ENCODE measurements at places on chromosomes 7 and 10.
A peak's percentile ranks its signal among the peaks of the same experiment; 100 is the strongest.

DNA sequence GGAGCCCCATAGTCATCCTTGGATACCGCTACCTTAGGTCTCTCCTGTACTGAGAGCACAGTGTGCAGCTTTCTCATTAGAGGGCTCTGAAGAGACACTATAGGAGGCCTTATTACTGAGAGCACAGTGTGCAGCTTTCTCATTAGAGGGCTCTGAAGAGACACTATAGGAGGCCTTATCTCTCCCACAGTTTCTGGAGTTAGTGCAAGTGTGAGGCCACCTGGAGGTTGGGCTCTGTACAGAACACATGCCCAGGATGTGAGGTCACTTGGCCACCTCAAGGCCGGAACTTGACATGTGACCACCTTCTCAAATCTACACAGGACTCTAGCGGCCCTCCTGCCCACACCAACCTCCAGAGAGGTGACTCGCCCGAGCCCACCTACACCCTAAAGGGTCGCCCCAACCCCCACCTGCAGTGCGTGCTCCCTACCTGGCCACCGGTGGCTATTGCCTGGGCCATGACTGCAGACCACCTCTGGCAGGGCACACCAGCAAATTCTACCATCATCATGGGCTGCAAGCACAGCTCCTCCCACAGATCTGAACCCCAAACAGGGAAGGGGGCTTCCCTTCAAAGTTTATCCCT, 24.6 kb downstream of the FRMPD2 start:
- DNase-seq = no peak

DNA sequence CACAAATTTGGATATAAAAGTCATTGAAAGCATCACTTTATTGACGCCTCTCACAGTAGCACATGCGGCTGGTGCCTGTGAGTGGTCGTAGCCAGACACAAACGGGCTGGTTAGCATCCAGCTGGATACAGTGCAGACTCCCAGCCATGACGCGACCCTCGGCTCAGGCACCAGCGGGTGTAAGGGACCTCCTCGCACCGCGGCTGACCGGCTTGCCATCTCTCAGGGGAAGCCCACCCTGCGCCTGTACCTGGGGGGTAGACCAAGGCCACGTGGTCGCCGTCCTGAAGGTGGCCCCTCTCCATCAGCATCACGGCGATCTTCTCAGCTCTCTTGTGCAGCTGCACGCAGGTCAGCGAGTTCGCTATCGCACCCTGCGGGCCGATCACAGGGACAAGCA, 213.8 kb downstream of the ZMYND11 start:
- DNase-seq = no peak

DNA sequence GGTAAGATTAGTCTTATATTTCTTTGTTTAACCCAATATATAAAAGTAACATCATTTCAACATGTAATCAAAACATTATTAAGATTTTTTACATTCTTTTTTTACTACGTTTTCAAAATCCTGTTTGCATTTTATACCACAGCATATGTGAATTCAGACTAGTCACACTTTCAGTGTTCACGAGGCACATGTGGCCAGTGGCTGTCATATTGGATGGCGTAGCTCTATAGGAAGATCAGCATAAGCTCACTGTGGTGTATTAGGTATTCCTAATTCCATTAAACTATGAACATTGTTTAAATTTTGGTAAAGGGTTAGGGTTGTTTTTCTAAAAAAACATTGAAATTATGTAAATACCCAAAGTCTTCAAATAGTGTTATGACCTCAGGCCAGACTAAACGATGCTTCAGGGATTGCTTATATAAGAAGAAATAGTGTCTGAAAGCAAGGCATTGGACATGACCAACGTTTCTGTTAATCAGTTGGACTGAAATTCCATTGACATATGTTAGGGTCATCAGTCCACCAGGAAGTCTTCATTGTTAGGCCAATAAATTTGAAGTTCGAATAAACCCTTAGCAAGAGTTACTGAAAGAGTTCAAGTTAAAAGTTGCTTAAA, 97.0 kb downstream of the BICC1 start:
- no peak for DNase-seq

- no peak for DNase-seq
These were observed 162.7 kb downstream of the AVL9 start for GRCh38 chr7:32658034-32658433.

- DNase-seq = no peak
These were observed 81.0 kb downstream of the MYL10 start for GRCh38 chr7:101547916-101548661.

- no peak for DNase-seq
These were observed 333.3 kb downstream of the CACNA2D1 start for GRCh38 chr7:82110146-82110840.

- no peak for DNase-seq
These were observed 62.3 kb upstream of the NKX6-2 start for GRCh38 chr10:132848291-132848701.

- peak; percentile 77 for DNase-seq
These were observed 4.4 kb downstream of the PSPH start for GRCh38 chr7:56046721-56047445.

DNA sequence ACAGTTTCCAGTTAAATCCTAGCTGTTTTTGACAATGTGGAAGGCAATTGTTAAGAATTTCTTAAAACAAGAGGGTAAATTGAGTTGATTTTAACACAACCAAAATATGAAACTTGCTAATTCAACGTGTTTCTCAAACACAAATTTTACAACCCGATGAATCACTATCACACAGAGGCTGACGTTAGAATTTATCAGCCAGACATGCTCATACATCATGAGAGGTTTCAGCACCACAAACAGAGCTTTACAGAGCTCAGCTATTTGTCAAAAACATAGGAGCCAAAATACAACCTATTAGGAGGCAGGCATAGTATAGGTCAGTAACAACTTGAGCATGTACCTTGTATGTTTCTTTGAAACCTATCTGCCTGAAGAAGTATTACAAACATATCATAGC, 36.1 kb downstream of the LRRN3 start:
- peak; percentile 60 for DNase-seq

GRCh38 chr7:17041324-17041723, 159.5 kb upstream of the AGR3 start:
- peak; percentile 87 for DNase-seq

DNA sequence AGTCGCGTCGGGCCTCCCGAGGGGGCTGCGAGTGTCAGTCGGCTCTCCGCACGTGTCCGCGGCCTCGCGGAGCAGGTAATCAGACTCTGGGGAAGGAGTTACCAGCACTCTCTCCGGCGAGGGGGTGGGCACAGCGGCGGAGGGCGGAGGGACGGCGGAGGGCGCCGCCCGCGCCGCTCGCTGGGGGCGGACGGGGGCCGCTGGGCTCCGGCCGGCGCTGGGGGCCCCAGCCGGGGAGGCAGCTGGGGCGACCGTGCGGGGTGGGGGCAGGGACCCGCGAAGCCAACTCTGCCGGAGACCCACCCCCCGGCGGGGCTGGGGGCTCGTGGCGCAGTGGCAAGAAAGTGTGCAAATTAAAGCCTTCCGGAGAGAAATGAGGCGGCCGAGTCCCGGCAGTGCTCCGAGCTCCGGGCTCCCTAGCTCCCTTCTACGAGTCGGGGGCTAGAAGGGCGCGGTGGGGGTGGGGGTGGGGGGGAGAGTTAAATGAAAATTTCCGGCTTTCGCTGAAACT, at the start of gene CDK6:
Gene CDK6 (minus strand): TSS at position 85 of the 511 bp plus-strand sequence. CDS start 3,250 bp downstream, outside the sequence.
- DNase-seq = peak; percentile 87

GRCh38 chr10:65993451-65993850, 932.4 kb upstream of the LRRTM3 start:
- no peak for DNase-seq

DNA sequence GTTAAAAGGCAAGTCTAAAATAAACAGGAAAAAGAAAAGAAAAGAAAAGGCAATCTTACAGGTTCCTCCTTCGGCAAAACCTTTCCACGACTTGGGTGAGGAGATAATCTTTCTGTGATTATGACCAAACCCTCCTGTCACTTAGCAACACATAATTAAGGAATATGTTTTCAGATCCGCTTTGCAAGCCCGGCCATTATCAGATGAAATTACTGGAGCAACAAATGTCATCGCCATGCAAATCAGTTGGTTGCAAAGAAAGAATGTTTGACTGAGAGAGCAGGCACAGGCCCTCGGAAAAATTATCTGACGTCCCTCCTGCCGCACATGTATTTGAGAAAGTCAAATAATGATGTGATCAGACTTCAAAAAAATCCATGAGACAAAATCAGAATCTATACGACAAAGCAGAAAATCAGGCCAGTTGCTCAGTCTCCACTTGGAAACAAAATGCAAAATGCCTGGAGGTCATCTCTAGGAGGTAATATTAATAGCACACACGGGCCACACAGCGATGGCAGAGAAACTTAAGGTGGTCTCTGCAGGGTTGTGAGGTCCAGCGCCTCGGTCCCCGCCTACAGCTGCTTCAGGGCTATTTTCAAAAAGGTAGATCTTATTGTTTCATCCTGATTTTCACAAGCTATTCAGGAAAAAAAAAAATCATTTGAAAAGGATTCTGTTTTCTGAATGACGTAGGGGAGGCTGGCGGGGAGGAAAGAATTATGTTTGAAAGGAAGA, 82.7 kb downstream of the ZRANB1 start:
- DNase-seq = no peak

- DNase-seq = peak; percentile 2
These were observed 61.8 kb downstream of the FGFR2 start for GRCh38 chr10:121536310-121536913.

GRCh38 chr10:28623483-28623882, 53.8 kb upstream of the BAMBI start:
- DNase-seq = no peak

GRCh38 chr10:123355748-123356481, 201.7 kb downstream of the BUB3 start:
- peak; percentile 7 for DNase-seq

DNA sequence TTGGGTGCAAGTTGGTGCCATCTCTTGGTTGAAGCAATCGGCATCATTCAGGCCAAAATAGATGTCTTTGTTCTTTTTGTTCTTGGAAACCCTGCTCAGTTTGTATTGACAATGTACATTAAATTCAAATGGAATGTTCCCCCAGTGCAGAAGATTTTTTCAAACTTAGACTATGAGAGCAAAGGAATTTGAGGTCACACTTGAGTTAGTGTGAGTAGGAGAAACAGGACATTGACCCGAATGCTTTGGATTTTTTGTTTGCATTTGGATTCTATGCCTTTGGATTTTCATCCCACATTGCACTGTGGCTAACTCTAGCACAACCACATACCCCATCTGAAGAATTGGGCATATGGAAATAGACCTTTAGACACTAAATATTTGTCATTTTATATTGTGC, 480.0 kb downstream of the GALNT17 start:
- DNase-seq = no peak

DNA sequence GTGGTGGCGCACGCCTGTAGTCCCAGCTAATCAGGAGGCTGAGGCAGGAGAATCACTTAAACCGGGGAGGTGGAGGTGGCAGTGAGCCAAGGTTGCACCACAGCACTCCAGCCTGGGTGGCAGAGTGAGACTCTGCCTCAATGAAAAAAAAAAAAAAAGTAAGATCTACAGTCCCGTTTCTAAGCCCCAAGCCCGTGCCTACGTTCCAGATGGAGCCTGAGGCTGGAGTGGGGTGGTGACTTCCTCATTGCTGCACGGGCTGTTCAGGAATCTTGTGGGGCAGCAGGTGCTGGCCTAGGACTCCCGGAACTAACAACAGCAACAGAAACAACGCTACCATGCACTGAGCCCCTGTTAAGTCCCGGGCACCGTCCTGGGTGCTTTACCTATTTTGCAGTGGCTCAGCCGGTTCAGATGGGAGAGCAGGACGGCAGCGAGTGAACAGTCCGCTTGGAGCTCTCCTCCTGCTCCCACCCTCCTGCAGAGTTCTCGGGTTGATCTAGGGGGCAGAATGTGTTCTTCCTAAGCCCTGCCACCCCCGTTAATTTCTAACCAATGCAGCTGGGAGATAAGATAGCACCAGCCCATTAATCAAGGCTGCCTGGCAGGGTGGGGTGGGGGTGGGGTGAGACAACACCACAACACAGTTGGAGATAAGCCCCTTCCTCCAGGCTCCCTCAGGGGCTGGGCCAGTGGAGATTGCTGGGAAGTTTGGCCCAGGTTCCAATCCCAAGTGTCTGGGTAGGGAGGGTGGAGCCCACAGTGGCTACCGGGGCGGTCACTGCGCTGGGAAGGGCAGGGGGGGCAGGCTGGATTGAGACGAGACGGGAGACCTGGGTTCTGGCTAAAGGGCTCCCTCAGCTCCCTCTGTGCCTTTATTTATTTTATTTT, 17.0 kb upstream of the SFRP5 start:
- DNase-seq = no peak

GRCh38 chr7:80902019-80902418, 16.8 kb downstream of the SEMA3C start:
- no peak for DNase-seq

- DNase-seq = no peak
These were observed 30.3 kb downstream of the ANKMY2 start for GRCh38 chr7:16615228-16615627.

DNA sequence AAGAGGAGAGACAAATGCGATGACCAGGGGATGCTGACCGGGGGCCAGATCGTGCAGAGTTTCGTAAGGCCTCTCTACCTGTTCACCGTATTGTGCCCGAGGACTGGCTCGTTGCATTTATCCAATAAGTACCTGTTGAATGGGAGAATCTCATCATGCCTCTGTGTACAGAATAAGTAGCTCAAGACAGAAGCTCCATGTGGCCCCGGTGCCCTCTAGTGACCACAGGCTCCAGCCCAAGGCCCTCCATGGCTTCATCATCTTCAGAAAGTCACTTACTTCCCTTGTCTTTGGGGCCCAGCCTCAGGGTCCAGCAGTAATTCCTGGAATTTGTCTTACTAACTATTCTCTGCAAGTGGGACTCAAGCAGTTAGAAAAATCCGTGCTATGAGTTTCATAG, 151.0 kb downstream of the CHN2 start:
- peak; percentile 39 for DNase-seq

DNA sequence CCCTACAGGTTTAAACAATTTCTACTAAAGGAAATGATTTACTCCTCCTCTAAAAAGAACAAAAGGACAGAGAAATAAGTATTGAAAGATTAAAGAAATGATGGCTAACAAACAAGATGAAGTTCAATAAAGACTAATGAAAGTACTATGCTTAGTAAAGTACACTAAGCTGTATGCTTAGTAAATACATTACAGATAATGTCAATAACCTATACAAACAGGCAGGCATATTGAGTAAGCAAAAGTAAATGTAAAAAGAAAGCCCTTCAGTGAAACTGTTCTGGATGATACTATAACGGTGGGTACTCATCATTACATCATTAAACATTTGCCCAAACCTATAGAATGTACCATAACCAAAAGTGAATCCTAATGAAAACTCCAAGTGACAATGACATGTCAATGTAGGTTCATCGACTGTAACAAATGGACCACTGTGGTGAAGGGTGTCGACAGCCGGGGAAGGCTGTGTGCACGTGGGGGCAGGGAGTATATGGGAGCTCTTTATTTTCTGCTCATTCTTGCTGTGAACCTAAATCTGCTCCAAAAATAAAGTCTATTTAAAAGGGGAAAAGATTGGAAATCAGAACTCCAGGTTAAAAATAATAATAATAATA, 34.0 kb downstream of the CYTH3 start:
- no peak for DNase-seq

- peak; percentile 100 for DNase-seq
These were observed 100.2 kb downstream of the ATXN7L1 start for GRCh38 chr7:105776068-105776790.

DNA sequence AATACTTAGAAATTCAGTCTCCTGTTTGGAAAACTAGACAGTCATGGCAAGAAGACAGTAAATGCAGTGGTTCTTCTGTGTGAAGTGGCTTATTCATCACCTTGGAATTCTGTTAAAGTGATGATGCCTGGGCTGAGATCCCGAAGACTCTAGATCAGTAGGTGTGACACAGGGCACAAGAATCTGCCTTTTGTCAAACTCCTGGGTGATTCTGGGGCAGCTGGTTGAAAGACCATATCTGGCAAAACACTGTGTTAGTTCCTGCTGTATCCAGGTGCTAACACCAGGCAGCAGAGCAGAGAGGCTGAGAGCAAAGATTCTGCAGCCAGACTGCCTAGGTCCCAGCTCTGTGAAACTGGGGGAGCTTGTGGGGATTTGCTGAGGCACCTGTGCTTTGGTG, 26.5 kb downstream of the MRC1 start:
- DNase-seq = peak; percentile 95

Data from GM23248 (cell line).